ENCODE measurements at places on chromosomes 12 and 14. TPM values are rescaled to one million over a fixed set of nuclear protein-coding genes. Genes with fewer than 3 reads are reported as not detected.

CCDC177 gene
- not detected for total RNA-seq

SLC6A13 gene
- 0.38 TPM for total RNA-seq

TAS2R9 gene
- not detected for total RNA-seq

ADSS1 gene
- total RNA-seq: 0.18 TPM

MED13L gene
- total RNA-seq: 164 TPM

MMP14 gene
- 3.4 TPM for total RNA-seq

KIF5A gene
- total RNA-seq: 0.15 TPM

GRCh38 chr12:89469361-89469760, 55.2 kb downstream of the GALNT4 start:
- H3K27ac ChIP-seq: peak overlapping the region; percentile 38
- H3K4me3 ChIP-seq: no peak overlapping the region
- DNase-seq: no peak
- H3K27me3 ChIP-seq: no peaks in the 10 kb centered on the region
- H3K36me3 ChIP-seq: peaks cover 14% of the 10 kb centered on the region
- H3K4me1 ChIP-seq: peaks cover 45% of the 10 kb centered on the region

GRCh38 chr12:68119724-68120211, 39.8 kb downstream of the IFNG start:
- H3K4me1 ChIP-seq: no peaks in the 10 kb centered on the region
- H3K27me3 ChIP-seq: no peaks in the 10 kb centered on the region
- H3K27ac ChIP-seq: no peak overlapping the region
- no peak for DNase-seq
- peaks cover 2% of the 10 kb centered on the region for H3K36me3 ChIP-seq
- no peak overlapping the region for H3K4me3 ChIP-seq

GRCh38 chr12:110763583-110763982, 20.9 kb upstream of the PPP1CC start:
- no peak for DNase-seq
- no peak overlapping the region for H3K4me3 ChIP-seq
- H3K27ac ChIP-seq: no peak overlapping the region
- peaks cover 2% of the 10 kb centered on the region for H3K27me3 ChIP-seq

DNA sequence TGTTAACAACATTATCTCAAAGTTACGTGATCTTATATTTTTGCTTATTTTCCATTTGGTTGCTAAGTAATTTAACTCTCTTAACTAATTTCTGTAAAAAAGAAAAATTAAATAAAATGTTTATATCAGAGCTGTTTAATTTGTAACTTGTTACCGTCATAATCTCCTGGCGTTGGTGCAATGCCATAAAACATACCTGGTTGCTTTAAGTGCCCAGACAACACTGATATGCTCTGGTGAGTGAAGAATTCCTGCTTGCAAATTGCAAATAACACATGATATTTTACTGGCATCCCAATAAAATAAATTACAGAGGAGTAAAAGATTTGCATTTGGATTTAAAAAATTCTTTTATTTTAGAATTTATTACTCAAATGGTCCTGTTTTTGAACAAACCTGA, 640.1 kb upstream of the MIS18BP1 start:
- DNase-seq: no peak
- H3K4me3 ChIP-seq: no peak overlapping the region
- H3K27me3 ChIP-seq: no peaks in the 10 kb centered on the region
- no peaks in the 10 kb centered on the region for H3K4me1 ChIP-seq
- H3K36me3 ChIP-seq: no peaks in the 10 kb centered on the region

GRCh38 chr12:71938728-71939385, at the start of gene TPH2:
Gene TPH2 (plus strand): TSS chr12:71938845. CDS start chr12:71938987, 142 bp downstream.
- no peak within 1 kb of the TSS for H3K27ac ChIP-seq
- H3K27me3 ChIP-seq: peaks cover 32% of the 10 kb centered on the region
- H3K4me3 ChIP-seq: no peak within 1 kb of the TSS
- H3K36me3 ChIP-seq: no peaks in the 10 kb centered on the region
- peak; percentile 16 for DNase-seq

DNA sequence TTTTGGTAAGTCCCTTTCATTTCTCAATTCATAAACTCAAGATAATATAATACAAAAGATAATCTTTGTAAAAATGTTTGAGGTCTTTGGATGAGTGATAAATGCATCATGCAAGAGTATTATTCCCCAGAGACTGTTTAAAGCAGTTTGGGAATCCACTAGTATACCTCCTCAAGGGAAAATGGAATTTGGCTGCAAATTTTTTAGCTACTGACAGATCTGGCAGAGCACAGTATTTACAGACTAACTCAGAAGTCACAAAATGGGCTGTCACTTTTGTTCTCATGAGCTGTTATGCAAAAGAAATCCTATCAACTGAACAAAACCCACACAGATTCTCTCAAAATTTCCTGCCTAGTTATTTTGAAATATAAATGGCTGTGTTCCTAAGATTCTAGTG, 9.9 kb downstream of the SPIC start:
- H3K4me1 ChIP-seq: no peaks in the 10 kb centered on the region
- H3K4me3 ChIP-seq: no peak overlapping the region
- DNase-seq: no peak
- no peak overlapping the region for H3K27ac ChIP-seq
- H3K27me3 ChIP-seq: peaks cover 9% of the 10 kb centered on the region

DNA sequence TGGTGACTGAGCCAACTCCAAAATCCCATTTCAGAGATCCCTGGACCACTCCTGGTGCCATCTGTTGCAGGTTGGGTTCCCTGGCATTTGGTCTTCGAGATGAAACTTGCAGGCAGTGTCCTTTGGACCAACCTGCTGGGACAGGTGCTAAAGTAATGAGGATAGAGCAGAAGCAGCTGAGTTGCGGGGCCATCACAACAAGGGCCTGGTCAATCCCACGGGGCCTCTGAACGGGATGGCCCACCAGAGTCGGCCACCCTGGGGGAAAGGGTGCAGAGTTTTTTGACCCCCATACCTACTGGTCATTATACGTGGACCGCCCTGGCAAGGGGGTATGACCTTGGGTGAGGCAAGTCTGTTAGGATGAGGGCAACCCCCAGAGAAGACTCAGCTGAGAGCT, 39.3 kb downstream of the DLK1 start:
- H3K27me3 ChIP-seq: no peaks in the 10 kb centered on the region
- no peak overlapping the region for H3K27ac ChIP-seq

DNA sequence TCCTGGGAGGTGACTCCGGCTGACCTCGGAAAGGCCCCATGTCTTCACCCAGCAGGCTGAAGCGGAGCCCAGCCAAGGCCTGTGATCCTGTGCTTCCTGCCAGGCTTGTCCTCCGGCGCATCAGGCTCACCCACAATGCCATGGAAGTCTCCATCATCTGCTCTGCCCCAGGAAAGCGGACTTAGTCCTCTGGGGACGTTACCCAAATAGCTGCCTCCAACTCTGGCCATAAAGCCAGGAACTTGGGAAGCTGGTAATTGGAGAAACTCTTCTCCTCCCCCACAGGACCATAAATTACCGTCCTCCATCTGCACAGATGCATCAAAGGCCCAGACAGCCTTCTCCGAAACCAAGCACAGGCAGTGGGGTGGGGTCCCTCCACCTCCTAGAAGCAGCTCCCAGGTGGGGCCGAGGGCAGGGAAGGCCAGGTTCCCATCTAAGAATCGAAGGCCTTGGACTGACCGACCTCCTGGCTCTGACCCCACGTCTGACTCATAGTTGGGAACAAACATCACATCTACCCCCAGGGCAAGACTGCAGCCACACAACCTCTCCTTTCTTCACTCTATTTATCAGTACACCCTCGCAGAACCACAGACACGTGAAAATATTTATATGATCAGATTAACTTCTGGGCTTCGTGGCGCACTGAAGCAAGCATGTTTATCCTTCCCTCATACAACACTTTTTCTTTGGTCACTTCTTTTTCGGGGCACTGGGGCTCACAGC, 56.4 kb downstream of the PITPNM2 start:
- peaks cover 30% of the 10 kb centered on the region for H3K4me1 ChIP-seq
- H3K4me3 ChIP-seq: no peak overlapping the region
- H3K27ac ChIP-seq: no peak overlapping the region
- DNase-seq: no peak
- no peaks in the 10 kb centered on the region for H3K36me3 ChIP-seq
- H3K27me3 ChIP-seq: no peaks in the 10 kb centered on the region

GRCh38 chr14:68511129-68512047, 281.5 kb downstream of the ZFP36L1 start:
- peaks cover 79% of the 10 kb centered on the region for H3K4me1 ChIP-seq
- H3K27me3 ChIP-seq: no peaks in the 10 kb centered on the region
- H3K27ac ChIP-seq: peak overlapping the region; percentile 94
- H3K4me3 ChIP-seq: no peak overlapping the region
- H3K36me3 ChIP-seq: no peaks in the 10 kb centered on the region

DNA sequence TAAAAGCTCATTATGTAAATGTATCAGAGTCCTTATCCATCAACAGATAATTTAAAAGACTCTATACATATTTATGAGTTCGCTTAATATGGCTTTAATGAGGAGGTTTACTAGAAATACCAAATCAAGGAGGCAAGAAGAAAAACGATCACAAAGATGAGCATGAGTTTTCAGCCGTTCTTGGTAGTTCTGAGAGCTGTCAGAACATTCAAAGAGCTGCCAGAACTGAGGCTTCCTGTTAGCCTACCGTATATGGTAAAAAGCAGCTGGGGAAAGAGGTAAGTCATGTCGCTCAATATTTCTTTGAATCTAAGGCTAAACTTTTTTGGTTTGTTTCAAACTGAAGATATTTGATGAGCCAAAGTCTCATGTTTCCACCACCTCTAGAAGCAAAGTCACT, 115.3 kb upstream of the PLXNC1 start:
- DNase-seq: no peak
- H3K4me1 ChIP-seq: no peaks in the 10 kb centered on the region
- H3K27ac ChIP-seq: no peak overlapping the region
- H3K27me3 ChIP-seq: peaks cover 41% of the 10 kb centered on the region

- H3K27me3 ChIP-seq: no peaks in the 10 kb centered on the region
- no peak for DNase-seq
- peaks cover 27% of the 10 kb centered on the region for H3K36me3 ChIP-seq
- H3K4me3 ChIP-seq: no peak overlapping the region
- H3K27ac ChIP-seq: peak overlapping the region; percentile 46
Measured at GRCh38 chr14:103427485-103428443, 42.5 kb downstream of the MARK3 start.

- no peaks in the 10 kb centered on the region for H3K27me3 ChIP-seq
- DNase-seq: no peak
- H3K4me1 ChIP-seq: no peaks in the 10 kb centered on the region
- no peak overlapping the region for H3K4me3 ChIP-seq
- H3K36me3 ChIP-seq: no peaks in the 10 kb centered on the region
- H3K27ac ChIP-seq: no peak overlapping the region
Measured at GRCh38 chr12:31035967-31036665, 37.5 kb upstream of the DDX11 start.

DNA sequence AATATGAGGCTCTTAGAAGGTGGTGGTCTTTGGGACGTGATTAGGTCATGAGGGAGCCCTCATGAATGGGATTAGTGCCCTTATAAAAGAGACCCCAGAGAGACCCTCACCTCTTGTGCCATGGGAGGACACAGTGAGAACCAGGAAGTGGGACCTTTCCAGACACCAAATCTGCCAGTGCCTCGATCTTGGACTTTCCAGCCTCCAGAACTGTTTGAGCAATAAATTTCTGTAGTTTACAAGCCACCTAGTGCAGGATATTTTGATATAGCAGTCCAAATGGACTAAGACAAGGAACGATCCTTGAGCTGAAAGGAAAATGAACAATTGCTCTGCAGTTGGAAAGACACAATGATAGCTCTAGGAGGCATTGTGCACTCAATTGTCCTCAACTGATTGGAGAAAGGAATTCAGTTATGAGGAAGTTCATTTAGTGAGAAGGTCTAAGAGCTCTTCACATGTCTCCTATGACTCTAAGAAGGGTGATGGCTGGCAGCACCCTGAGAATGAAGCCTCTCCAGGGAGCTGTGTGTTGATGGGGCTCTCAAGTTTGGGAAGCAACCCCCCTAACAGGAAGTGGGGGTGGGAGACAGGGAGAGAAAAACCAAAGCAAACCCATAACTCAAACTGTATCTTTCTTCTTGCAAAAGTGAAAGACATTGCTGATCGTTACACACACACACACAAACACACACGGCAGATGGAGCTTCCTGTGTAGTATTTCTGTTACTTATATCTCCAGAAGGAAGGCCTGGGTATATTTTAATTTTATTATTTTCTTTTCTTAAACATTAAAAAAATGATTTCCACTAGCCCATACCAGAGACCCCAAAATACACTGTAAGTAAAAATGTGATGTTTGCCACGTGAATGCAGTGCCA, 21.0 kb downstream of the CHST11 start:
- DNase-seq: no peak
- peak overlapping the region; percentile 87 for H3K4me3 ChIP-seq
- H3K4me1 ChIP-seq: peaks cover 92% of the 10 kb centered on the region
- peak overlapping the region; percentile 90 for H3K27ac ChIP-seq

- H3K4me3 ChIP-seq: peak overlapping the region; percentile 66
- peaks cover 1% of the 10 kb centered on the region for H3K4me1 ChIP-seq
- DNase-seq: no peak
- no peaks in the 10 kb centered on the region for H3K27me3 ChIP-seq
Measured at GRCh38 chr14:105865266-105865903, 339.0 kb downstream of the TMEM121 start.

DNA sequence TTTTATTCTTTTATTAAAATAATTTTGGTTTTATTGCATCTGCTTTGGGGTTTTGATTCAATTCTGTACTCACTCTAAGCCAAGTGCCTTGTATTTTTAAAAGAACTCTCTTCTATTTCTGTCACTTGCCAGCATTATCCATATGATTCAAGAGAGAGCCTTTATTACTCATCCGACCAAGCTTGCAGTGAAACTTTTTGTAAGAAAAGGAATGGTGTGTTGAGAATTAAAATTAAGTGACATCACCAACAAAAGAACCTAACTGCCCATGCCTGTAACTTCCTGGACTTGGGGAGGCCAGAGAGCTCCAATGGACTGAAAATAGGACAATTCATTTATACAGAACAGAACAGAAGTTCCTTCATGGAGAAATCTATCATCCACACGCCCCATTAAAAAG, 52.1 kb downstream of the GALNT4 start:
- H3K36me3 ChIP-seq: peaks cover 5% of the 10 kb centered on the region
- H3K4me3 ChIP-seq: no peak overlapping the region
- no peak overlapping the region for H3K27ac ChIP-seq
- H3K27me3 ChIP-seq: no peaks in the 10 kb centered on the region
- DNase-seq: no peak
- peaks cover 39% of the 10 kb centered on the region for H3K4me1 ChIP-seq

DNA sequence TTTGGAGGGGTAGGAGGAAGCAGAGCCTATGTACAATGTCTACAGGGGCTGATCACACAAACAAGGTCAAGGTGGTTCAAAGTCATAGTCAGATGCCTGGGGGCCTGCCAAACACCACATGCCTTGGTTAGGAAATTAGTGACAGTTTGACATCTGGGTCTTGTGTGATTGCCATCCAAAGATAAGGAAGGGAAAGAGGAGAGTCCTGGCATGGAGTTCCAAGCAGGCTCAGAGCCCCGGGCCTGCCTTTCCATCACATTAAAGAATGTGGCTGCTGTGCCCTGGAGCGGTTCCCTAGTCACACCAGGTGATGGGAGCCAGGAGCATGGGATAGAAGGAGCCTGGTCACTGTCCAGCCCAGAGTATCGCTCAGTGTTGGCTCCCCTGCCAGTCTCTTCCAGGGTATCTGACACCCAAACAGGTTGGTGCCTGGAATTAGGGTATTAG, 53.6 kb upstream of the BCL2L14 start:
- no peak overlapping the region for H3K4me3 ChIP-seq
- H3K4me1 ChIP-seq: peaks cover 16% of the 10 kb centered on the region
- H3K27ac ChIP-seq: no peak overlapping the region
- DNase-seq: no peak
- no peaks in the 10 kb centered on the region for H3K36me3 ChIP-seq

GRCh38 chr14:89564286-89564957, 147.4 kb upstream of the FOXN3 start:
- no peak for DNase-seq
- peaks cover 27% of the 10 kb centered on the region for H3K4me1 ChIP-seq
- peaks cover 20% of the 10 kb centered on the region for H3K36me3 ChIP-seq
- H3K27me3 ChIP-seq: no peaks in the 10 kb centered on the region
- no peak overlapping the region for H3K4me3 ChIP-seq

Data from activated B cell treated with CpG ODN at 0.5 μM for 24 hours (primary cell).